CD4-positive, alpha-beta T cell treated with Interferon gamma for 1 hour (primary cell): ENCODE measurements at places on chromosomes 11 and 22.

DNA sequence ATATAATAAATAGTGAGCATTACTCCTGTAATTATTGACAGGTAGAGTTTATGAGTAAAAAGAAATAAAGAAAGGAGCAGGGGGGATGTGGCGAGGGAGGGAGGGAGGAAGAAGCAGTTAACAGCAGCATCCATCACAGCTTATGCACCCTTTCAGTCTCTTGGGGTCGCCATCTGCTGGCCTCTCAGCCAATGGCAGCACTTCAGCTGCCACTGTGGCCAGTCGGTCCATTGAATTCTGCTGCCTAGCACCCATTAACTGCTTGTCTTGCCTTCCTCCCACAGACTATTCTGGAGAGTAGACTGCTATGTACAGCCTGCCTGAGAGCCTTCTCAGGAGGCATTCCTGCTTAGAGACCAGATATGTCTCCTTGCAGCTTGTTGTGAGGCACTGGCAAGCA is 388.3 kb downstream of the TENM4 start:
- DNase-seq = no peak

DNA sequence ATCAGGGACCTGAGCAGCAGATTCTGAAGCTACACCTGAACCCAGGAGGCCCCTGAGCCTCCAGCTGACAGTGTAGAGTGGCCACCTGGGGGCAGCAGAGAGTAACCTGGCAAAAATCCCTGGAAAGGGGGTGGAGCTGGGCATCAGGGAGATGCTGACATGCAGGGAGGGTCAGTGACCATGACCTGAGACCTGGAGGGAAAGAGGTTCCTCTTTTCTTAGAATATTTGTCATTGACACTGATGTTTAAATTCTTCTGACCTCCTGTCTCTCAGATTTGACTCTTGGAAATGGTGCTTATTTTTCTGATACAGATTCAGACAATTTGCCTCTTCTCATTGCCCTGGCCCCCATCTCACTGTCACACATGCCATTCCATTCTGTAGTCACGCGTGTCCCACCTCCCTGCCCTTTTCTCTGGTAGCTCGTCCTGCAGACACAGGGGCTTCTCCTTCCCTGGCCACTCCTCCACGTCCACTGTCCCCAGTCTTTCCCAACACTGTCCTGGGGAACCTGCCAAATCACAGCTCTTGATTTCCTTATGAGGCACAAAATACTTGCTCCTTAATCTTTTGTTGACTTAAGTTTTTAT is 117.2 kb upstream of the IGLL5 start:
- peak; percentile 28 for DNase-seq

DNA sequence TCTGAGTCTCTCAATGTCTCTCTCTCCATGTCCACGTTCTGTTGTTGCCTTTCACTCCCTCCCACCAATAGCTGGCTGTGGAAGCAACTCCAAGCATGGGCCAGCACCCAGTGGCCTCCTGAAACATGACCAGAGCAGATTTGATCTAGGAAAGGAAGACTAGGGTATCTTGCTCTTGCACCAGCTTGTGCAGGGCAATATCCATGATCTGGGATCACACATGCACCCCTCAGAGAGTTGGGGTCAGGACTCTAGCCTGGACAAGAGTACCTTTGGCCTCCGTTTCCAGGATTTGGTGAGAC is 34.5 kb upstream of the RIC3 start:
- DNase-seq = no peak

- no peak for DNase-seq
Observed at GRCh38 chr11:60855726-60856633, at the start of gene PTGDR2. Gene PTGDR2, minus strand, starts transcription at chr11:60855950. Its CDS starts 2,228 bp downstream, at chr11:60853722.

- no peak for DNase-seq
Observed at GRCh38 chr11:78350646-78351165, 66.9 kb downstream of the GAB2 start.

DNA sequence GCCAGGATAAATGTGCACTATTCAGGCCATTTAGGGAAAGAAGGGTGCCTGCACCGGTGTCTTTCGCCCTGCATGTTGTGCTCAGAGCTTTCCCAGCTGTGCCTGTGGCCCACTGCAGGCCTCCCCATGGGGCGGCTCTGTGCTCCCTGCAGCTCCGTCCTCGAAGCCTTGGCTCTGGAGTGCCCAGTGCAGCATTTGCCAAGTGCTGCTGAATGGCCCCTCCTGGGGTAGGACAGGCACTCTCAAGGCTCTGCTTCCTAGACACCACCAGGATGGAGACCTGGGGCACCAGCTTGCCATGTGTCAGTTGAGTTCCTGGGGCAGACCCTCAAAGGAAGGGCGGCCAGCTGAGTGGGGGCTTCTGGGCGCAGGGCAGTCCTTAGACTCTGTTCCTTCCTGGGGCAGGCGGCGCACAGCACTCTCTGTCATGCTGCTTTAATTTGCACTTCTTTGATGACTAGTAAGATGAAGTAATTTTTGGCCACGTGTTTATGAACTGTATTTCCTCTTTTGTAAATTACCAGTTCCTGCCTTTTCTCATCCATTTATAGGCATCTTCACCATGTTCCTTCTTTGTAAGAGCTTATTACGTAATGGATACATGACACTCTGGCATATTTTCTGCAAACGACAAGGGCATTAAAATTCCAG is 32.1 kb upstream of the GNB1L start:
- DNase-seq = peak; percentile 39

DNA sequence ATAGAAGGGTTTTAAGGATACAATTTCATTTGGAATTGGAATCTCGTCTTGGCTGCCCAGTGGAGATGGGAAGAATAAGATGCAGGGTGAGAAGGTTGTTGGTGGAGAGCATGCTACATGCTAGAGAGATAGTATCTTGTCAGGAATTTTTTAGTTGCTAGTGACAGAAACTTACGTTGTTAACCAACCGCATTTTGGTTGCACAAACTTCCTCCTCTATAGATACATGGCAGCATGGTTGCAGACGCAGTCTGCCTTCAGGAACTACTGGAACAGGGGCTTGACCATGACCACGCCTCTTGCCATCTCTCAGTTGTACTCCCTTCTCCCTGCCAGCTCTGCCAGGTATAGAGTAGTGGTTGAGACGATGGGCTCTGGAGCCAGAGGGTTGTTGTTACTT is 13.5 kb upstream of the CCDC90B start:
- DNase-seq = no peak

GRCh38 chr11:119671561-119672015 is 57.4 kb downstream of the NECTIN1 start:
- no peak for DNase-seq

- DNase-seq = peak; percentile 31
Observed at GRCh38 chr22:46054091-46055073, 77.4 kb upstream of the WNT7B start.

DNA sequence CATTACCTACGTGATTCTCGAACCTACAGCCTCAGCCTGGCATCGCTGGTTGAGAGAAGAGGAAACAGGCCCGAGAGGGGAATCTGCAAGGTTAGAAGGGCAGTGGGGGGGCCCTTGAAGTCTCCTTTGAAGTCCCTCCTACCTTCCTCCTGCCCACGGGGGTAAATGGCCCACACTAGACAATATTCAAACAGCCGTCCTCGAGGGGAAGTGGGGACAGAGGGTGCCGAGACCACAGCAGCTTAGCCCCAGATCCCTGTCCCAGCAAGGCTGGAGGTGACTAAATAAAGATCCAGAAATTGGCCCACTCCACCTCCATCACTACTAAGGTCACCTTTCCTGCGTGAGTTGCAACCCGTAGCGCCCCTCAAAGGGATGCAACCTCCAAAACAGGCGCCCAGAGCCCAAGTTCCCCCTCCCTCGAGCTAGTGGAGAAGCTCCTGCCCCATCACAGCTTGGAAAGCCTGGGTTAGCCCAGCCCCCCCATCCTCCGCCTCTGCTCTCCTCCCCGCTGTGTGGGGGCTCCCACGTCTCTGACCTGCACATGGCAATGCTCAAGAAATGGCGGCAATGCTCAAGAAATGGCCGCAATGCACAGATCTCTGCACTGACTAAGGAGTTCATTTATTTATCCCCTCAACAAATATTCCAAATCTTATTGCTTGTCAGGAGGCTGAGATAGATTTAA is 788 bp upstream of the RASL10A start:
- DNase-seq = no peak

DNA sequence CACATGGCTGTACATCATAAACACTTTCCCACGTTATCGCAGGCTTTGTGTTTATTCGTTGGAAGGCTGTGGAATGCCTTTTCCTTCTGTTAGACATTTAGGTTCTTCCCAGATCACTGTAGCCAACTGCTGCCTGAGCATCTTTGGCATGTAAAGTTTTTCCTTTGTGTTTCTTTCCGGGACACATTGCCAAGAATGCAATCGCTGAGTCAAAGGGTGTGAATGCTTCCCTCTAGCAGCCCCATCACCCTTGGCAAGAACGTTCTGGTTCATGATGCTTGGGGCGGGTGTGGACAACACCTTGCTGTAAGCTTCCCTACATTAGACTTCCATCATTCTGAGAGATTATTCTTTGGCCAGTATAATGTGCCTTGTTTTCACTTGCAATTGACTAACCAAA is 136.2 kb downstream of the OSBP2 start:
- no peak for DNase-seq

DNA sequence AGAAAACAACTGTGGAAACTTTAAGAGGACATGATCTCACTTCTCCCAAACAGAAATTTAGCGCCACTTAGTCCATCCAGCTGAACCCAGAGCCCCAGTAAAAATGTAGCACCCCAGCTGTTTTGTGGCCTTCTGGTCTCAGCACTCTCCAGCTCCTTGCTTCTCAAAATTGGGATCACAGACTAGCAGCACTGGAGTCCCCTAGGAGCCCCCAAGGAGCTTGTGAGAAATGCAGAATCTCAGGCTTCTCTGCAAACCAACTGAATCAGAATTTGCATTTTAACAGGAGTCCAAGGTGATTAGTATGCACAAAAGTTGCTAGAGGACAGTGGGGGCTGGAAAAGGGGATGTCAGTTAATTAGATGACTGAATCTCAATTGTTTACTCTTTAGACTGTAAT is 89.8 kb upstream of the FIBIN start:
- no peak for DNase-seq

GRCh38 chr11:28099715-28100114 is 8.2 kb downstream of the KIF18A start:
- no peak for DNase-seq

GRCh38 chr22:23496445-23496833 is 83.7 kb downstream of the IGLL1 start:
- DNase-seq = no peak

DNA sequence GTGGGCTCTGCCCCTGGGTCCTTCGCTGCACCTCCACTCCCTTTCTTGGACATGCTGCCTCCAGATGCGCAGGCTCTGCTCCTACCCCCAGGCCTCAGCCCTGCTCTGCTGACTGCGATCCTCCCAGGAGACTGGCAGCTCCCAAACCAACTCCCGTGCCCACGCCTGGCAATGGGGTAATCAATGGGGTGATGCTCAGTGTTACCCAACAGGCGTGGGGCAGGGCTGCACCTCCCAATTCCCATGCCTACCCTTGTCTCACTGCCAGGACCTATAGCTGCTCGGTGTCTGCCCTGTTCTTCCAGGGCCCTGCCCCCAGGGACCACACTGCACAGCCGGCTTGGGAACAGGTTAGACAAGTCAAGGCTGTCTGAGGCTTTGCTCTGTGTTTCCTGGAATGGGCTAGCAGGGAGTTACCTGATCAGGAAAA is at the start of gene ALDH3B2:
Gene ALDH3B2, minus strand, starts transcription at position 182 of the 430 bp plus-strand sequence. CDS start 7,688 bp downstream, outside the sequence.
- DNase-seq = no peak

DNA sequence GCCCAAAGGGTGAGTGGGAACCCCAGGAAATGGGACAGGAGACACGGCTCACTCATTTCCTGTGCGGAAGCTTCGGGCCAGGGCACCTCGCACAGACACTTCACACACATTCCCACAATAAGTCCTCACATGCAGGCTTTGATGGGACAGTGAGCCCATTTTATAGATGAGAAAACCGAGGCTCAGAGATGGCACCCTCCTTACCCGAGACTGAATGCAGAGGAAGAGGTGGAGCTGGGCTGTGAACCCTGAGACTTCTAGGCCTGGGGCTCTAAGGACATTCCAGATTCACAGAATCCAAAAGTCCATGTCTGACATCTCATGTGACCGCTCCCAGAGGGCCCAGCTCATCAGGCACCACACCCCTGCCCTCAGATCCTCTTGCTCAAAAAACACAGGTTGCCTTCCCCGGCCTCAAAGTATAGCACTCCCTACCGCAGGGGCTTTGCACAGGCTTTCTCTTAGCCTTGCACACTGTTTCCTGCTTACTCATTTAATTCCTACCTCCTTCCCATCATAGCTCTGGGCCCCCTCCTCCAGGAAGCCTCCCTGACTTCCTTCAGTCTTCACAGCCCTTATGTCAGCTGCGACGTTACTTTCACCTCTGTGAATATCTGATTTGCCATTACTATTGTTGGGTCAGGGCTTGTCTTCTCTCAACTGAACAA is 57.1 kb upstream of the TCF20 start:
- no peak for DNase-seq

DNA sequence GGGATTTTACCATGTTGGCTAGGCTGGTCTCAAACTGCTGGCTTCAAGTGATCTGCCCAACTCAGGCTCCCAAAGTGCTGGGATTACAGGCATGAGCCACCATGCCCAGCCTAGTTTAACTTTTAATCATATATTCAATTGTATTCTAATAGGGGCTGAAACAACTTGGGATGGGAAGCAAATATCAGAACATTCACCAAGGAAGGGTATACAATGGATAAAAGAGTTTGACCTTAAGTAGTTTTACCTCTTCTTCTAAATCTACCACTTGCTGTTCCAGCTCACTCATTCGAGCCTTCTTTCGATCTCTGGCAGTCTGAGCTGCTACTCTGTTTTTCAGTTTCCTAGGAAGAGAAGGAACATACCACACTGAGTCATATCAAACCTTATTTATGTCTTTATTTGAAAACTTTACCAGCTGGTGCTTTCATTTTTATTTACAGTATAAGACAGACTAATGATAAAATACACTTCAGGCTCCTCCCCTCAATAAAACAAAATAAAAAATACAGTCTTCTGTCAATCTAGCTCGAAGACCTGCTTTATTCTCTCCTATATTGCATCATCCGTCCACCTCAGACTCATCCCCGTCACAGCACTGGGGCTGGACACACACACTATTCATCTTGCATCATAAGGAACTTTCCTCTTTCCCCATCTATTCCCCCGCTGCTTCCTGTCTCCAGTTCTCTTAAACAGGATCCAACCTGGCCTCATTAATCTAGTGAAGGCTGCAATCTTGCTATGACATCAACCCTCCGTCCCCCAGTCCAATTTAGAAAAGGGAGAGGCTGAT is 1.4 kb downstream of the XBP1 start:
- peak; percentile 73 for DNase-seq
